ENCODE measurements at places on chromosomes 11 and 22.
A peak's percentile ranks its signal among the peaks of the same experiment; 100 is the strongest.

DNA sequence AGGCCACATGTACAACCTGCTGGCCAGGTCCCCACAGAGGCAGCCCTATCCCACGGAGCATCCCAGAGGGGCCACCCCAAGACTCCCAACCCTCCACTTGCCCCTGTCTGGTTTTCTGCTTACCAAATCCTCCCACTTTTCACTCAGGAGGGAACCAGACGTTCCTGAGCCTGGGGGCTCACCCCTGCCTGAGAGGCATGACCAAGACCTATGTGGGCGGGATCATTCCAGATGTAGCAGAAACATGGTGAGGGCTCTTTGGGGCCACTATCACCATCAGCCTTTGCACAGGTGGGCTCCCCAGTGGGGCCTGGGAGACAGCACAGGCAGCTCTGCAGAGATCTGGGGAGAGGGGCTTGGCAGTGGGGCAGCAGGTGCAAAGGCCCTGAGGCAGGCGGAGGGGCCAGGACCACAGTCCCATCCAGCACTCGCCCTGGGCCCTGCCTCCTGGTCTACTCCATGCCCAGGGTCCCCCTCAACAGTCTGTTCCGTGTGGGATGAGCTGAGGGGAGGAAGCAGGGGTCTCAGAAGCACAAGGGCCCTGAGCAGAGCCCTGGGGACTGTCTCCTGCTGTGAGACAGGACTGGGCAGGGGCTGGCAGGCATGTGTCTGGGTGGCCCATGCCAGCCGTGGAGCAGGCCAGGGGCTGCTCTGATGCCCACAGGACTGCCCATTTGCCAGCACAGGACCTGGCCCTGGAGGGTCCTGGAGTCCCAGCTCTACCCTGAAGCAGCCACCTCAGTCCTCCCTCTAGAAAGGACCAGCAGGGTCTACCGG is 9.4 kb downstream of the PIM3 start:
- DNase-seq: no peak

- DNase-seq: no peak
These were observed 84.9 kb upstream of the HMGXB4 start for GRCh38 chr22:35172442-35172841.

GRCh38 chr11:84817998-84818397 is 809.1 kb downstream of the DLG2 start:
- DNase-seq: peak; percentile 6

- DNase-seq: no peak
These were observed 92.5 kb downstream of the CCDC83 start for GRCh38 chr11:85947431-85948272.

- no peak for DNase-seq
These were observed 93.1 kb downstream of the NAT10 start for GRCh38 chr11:34198523-34198922.

DNA sequence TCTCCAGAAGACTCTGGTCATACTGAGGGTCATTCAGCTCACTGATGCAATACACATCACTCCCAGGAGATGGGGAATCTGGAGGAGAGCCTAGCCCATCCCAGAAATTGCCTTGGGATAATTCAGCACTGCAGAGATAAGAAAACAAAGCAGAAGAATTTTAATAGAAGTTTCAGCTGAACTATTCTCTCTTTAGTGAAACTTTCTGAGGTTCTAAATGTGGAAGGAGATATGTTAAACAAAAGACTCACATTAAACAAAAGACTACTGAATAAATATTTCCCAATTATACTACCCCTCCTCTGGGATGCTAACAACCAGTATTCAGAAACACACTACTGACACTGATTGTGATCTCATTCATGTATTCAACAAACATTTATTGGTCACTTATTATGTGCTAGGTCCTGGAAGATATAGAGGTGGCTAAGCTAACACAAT is 47.8 kb downstream of the C2CD3 start:
- DNase-seq: no peak
